ENCODE measurements at places on chromosomes 12 and 14. TPM values are rescaled to one million over a fixed set of nuclear protein-coding genes. Genes with fewer than 3 reads are reported as not detected.

DNA sequence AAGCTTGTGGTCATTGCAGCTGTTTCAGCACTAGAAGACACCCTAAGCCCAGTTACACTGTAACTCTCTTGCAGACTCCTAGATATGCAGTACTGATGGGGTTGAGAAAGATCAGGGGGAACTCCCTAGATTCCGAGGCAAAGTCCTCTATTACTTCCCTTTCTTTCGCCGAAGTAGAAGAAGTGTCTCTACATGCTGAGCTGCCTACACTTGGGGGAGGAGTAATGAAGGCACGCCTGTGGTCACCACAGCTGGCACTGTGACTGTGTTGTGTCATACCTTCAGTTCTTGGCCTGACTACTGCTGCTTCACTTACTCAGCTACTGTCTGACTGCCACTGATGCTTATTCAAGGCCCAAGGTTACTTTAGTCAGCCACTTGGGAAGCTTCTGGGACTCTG lies 35.1 kb upstream of the RPL10L start:
- no peak for DNase-seq

DNA sequence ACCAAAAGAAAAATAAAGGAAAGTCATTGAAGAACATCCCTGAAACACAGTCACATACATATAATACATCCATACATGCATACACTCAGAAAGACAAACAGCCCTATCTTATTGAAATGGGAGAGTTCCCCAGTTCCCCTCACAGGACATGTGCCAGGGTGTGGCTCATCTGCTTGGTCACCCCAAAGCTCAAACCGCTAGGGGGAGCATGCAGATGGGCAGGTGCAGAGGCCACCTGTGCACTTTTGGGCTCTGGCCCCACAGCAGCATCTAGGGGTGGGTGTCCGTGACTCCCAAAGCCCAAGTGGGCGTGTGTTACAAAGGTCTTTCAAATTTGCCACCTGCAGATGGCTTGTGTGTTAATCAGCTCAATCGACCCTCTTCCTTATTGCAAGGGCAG lies 75.2 kb downstream of the CMAS start:
- no peak for DNase-seq

DNA sequence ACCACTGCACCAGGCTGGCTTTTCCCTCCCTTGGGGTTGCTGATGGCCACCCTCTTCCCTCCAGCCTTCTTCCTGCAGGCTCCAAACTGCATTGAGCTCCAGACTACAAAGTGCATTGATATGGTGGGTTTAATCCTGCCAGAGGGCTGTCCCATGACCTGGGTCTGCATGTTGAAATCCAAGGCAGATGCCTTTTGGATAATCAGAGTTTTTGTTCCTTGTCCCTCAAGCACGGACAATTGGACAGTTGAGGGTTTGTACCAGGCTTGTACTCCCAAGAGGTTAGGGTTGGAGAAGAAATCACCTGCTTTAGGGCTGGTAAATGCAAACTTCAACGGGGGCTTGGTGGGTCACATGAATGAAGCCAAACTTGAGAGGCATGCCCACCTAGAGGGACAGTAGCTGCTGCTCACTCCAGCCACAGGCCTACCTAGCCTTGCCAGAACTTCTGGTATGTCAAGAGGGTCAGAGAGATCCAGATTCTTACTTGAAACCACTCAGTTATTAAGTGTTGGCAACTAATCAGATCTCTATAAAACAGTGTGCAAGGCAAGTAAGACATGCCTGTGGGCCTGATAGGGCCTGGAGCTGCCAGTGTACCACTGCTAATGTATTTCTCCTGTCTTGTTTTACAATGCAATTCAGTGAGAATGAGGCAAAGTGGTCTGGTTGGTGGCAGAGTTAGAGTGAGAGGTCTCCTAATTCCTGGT lies 21.7 kb upstream of the KRT83 start:
- DNase-seq = no peak

DNA sequence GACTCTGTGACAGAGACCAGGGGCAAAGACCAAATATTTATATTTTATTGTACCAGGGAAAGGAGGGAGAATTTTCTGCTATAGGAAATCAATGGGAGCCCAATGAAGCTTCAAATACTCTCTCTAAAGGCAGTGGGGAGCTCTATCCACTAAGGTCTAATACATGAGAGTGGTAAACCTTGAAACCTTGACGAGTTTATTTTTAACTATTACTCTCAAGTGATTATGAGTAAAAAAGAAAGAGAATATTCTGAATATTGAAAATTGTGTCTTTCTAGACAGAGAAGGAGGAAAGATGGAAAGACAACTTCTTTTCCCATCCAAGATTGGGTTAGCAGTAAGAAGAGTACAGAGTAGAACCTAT lies 1722.1 kb upstream of the SEL1L start:
- DNase-seq = no peak

DNA sequence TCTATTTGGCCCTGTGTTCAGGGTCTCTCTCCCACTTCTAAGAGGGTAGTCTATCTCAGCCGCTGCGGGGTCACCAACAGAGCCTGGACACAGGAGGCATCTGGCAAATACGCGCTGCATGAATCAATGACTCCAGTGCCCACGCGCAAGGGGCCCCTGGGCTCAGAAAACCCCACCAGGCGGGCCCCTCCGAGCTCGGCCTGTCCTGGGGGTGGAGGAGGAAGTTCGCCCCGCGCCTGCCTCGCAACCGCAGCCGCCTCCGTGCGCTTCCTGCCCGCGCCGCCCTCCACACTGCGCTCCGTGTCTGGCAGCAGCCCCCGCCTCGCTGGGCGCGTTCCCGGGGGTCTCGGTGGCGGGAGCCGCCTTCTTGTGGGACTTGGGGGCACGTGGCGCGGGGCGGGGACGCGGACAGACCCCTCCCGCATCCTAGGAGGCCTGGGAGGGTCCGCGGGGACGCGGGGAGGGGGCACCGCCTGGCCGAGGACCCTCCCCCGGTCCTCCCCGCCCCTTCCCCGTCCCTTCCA lies 811 bp upstream of the FBRSL1 start:
- DNase-seq = no peak

GRCh38 chr12:104906695-104907094 lies 51.4 kb downstream of the SLC41A2 start:
- DNase-seq = no peak

- peak; percentile 33 for DNase-seq
Measured at GRCh38 chr12:84069198-84069597, 843.4 kb downstream of the SLC6A15 start.

Gene E2F7
- polyA plus RNA-seq = 4.2 TPM
